Hippocampal formation (tissue), 2 donors: ENCODE measurements at places on chromosomes 4 and X.

GRCh38 chrX:154097003-154097588 lies 421 bp downstream of the MECP2 start:
- DNase-seq, result peak; percentile 67

GRCh38 chr4:74205559-74205958 lies 47.6 kb downstream of the MTHFD2L start:
- DNase-seq, result no peak

- DNase-seq, result no peak
Measured at GRCh38 chr4:41976775-41977516, 4.6 kb upstream of the DCAF4L1 start.

- no peak for DNase-seq
Measured at GRCh38 chr4:82293304-82293703, 80.5 kb downstream of the HNRNPD start.

GRCh38 chr4:77036206-77036605 lies 39.6 kb downstream of the CCNI start:
- DNase-seq, result no peak

DNA sequence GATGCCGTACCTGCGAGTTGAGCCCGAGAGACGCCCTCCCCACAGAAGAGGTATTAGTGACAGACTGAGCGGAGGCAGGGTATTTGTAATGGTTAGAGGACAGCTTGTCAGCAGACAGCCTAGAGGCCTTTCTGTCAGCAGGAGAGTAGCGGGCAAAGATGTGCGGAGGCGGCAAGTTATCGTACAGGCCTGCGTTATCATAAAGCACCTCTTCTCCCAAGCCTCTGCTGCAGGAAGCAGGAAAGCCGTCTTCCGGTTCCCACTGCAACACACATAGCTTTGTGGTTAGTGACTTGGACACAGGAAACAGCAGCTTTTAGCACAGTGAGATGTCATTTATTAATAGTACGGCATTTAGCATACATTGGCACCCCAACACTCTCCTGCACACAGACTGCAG lies 158.3 kb downstream of the AFAP1 start:
- no peak for DNase-seq

- DNase-seq, result no peak
Measured at GRCh38 chr4:55169352-55169961, 44.1 kb upstream of the KDR start.

DNA sequence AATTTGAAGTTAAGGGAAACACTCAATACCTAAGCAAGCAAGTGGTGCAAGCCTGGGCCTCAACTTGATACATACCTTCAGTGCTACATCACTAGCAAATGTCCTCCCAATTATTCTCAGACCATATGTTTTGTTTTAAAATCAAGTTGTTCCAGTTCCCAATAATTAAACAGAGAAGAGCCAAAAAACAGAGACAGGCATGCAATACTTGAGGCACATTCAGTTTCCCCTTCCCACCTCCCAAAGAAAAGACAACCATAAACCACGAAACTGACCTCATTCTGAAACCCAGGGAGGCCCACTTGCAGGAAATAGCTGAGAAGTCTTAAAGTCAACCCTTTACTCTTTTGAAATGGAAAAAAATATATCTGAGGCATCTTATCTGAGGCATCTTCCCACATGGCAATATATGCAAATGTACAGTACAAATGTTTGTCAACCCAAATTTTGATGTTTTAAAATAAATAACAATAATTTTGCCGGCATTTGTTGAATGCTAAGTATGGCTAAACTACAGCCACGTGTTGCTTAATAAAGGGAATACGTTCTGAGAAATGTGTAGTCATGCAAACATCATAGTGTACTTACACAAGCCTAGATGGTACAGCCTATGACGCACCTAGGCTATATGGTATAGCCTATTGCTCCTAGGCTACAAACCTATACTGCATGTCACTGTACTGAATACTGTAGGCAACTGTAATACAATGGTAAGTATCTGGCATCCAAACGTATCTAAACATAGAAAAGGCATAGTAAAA lies 147.5 kb downstream of the TSPAN5 start:
- DNase-seq, result no peak

DNA sequence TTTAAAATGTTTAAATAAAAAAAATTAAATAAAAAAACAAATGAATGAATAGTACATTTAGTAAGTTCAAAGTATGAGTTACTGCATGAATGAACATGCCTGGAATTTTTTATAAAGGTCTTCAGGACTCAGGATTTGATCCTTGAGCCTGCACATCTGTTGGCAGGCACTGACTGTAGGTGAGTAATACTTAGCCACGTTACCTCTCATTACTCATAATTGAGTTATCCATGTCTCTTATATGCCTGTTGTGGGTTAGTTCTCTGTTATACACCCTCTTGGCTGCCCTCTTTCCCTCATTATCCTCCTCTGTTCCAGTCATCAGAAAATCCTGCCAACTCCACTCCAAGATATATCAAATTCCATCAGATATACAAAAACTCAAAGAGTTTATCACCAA lies 276.0 kb downstream of the FBXW7 start:
- no peak for DNase-seq

GRCh38 chrX:12984603-12985319 lies 9.9 kb downstream of the TMSB4X start:
- DNase-seq, result no peak

GRCh38 chrX:122133478-122133877 lies 1050.6 kb upstream of the GRIA3 start:
- DNase-seq, result no peak

DNA sequence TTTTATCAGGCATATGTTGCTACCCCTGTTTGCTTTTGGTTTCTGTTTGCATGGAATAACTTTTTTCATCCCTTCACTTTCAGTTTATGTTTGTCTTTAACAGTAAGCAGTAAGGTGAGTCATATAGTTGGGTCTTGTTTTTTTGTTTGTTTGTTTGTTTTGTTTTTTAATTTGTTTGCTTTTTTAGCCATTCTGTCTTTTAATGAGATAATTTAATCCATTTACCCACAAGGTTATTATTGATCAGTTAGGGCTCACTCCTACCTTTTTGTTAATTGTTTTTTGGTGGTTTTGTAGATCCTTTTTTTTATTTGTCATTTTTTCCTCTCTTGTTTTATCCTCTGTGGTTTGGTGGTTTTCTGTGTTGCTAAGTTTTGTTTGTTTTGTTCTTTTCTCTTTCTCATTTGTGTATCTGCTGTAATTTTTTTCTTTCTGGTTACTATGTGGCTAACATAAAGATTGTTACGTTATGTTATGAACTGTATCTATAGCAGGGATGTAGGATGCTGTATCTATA lies 379.5 kb upstream of the MAD2L1 start:
- no peak for DNase-seq

DNA sequence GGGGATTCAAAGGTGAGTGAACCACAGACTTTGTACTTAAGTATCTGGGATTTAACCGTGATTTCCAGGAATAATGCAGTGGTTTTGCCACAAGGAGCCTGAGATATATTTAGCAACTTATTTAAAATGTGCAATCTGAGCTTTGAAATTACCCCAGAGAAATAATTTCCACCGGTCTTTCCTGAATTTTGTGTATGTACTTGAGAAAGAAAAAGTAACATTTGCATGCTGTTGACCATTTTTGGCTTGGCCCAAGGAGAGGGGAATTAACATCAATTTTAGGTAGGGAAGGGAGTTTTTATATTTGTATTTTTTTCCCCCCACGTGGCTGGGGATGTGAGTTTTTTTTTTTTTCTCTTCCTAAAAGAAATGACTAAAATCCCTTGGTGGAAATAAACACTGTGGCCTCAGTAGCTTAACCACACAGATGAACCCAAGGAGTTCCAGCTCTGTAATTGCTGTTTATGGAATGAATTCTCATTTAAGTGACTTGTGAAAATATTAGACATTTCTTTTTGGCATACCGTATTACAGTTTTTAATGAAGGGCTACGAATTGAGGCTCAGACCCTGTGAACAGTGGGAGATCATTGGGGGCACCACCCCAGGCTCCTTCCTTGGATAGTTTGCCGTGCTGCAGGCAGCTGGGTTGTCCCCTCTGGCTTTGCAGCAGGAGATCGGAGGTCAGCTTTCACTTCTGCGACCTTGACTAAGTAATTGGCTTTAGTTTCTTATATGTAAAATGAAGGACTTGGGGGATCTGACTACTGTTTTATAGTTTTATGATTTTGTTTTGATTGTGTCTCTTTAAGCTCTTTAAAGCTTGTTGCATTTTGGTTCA lies 116.1 kb downstream of the ARHGAP10 start:
- DNase-seq, result no peak

DNA sequence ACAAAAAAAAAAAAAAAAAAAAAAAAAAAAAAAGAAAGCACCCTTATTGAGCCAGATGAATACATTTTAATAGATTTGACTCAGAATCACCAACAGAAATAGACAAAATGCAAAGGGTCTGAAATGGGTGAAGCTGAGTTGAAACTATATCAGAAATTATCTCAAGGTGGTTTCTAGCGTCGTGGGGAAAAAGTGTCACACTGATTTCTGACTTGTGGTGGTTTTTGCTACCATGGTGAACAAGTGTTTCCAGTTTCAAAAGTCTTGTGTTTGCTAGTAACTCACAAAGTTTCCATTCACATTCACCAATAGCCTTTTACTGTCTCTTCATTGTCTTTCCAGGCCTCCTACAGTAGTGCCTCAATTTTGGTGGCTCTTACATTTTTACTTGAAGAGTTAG lies 135.5 kb downstream of the ARHGAP24 start:
- no peak for DNase-seq

- no peak for DNase-seq
Measured at GRCh38 chr4:37008199-37008598, 236.3 kb upstream of the NWD2 start.

DNA sequence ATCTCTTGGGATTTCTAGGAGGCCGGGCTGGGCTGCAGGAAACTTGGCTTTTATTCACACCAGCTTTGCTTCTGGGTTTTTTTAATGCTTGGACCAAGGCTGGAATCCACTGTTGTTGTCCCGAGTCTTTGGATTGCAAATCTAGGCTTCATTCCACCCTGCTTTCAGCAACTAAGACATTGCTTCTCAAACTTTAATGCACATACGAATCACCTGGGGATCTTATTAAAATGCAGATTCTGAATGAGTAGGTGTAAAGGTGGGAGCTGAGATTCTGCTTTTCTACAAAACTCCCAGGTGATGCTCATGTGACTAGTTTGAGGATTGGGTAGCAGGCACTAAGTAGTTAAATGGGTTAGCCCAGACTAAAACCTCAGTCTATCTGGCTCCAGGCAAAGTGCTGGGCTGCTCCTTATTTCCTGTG lies 39.2 kb upstream of the GPC4 start:
- no peak for DNase-seq

DNA sequence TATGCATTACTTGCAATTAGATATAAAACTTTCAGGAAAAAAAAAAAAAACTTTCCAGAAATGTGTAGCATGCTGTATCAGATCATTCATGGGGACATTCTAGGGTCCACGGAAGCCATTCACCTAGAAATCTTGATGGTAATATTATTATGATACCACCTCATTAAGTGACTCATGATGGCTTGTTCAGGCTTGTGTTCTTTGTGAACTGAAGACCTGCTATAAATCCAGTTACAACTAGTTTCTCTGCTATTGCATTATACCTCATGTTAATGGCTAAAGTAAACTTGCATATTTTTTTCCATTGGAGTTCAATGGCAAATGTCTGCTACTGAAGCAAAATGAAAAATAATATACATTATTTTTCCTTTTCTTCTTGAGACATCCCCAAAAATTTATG lies 35.3 kb upstream of the PTPN13 start:
- DNase-seq, result no peak

DNA sequence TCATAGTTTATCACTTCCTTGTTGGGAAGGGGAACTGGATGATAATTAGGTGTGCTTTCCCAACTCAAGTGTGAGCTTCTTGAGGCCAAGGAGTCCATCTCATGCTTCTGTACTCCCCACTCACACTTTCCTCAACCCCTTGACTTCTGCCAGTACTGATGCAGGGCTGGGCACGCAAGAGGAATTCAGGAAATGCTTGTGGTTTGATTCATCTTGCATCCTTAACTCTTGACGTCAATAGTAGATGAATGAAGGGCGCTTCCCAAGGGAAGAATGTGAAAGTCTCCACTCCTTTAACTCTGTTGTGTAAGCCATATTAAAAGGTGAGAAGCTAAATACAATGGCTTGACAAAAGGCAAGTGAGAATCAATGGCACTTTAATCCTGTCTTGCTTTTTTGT lies 101.8 kb downstream of the AGTR2 start:
- DNase-seq, result no peak

DNA sequence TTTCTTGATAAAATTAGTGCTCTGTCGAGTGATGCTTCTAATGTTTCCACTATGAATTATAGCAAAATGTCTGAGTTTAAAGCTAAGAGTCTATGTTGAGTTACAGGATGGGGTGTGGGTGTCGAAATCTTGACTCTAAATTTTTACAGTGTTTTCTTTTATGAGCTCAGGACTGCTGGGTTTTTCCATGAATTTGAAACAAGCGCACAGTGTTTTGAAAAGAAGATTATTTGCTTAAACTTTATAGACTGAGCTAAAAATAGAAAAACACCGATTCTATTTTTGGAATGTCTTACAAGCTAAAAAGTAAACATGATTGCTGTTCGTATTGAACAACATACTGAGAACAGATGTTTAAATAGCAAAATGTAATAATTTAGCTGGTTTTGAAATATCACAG lies 7.5 kb downstream of the PTTG2 start:
- no peak for DNase-seq

GRCh38 chrX:44344194-44344593 lies 722 bp upstream of the EFHC2 start:
- DNase-seq, result no peak

GRCh38 chr4:109185951-109186350 lies 116.5 kb downstream of the COL25A1 start:
- DNase-seq, result no peak

DNA sequence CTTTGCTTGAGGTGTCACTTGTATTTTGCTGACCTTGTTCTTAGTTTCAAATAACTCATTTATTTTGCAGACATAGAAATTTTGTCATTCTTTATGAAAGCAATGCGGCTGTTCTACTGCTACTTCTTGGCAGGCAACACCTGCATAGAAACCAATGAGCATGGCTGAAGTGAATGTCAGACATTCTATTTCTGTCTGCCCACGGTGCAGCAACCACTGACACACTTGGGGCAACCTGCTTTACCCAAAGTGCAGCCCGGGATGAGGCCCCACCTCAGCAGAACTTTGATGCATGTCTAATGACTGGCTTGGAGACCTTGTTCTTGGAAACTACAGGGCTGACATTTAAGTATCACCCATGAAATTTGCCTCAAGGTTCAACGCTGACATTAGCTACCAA lies 93.6 kb downstream of the RBM47 start:
- no peak for DNase-seq

- DNase-seq, result no peak
Measured at GRCh38 chr4:157040405-157040804, 35.5 kb upstream of the GLRB start.

- peak; percentile 7 for DNase-seq
Measured at GRCh38 chr4:144611850-144612249, 34.1 kb upstream of the HHIP start.

GRCh38 chrX:134373736-134374135 lies 86.2 kb upstream of the HPRT1 start:
- no peak for DNase-seq

- no peak for DNase-seq
Measured at GRCh38 chr4:182105416-182105815, 137.8 kb upstream of the TENM3 start.

DNA sequence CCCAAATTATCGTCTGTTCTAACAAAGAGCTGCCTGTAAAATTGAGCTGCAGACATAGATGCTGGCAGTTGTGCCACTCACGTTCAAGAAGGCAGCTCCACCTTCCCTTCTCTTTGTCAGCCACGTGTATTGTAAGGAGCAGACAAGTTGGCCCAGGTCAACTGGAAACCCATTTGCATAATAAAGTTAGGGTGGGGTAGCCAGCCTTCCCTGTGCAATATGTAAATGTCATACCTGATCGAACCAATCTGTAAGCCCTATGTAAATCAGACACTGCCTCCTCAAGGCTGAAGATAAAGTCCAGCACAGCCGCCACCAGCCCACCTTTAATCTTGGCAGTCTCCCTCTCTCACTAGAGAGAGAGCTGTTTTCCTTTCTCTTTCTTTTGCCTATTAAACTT lies 117.2 kb downstream of the TMEM144 start:
- no peak for DNase-seq
